Foreskin keratinocyte (primary cell): ENCODE measurements at places on chromosomes 11 and 22.

DNA sequence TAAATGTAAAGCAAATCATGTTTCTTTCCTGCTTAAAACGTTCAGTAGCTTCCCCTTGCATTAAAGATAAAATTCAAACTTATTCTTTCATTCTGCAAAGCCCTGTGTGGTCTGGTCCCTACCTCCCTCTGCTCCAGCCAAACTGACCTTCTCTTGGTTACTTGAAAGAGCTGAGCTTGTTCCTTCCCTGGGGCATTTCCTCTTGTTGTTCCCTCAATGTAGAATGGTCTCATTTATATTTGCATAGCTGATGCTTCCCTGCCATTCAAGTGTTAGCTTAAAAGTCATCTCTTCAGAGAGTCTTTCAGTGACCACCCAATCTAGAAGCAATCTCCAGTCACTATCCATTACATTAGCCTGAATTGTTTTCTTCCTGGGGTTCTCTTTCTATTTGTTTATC lies 1618.5 kb upstream of the TENM4 start:
- DNase-seq: no peak

DNA sequence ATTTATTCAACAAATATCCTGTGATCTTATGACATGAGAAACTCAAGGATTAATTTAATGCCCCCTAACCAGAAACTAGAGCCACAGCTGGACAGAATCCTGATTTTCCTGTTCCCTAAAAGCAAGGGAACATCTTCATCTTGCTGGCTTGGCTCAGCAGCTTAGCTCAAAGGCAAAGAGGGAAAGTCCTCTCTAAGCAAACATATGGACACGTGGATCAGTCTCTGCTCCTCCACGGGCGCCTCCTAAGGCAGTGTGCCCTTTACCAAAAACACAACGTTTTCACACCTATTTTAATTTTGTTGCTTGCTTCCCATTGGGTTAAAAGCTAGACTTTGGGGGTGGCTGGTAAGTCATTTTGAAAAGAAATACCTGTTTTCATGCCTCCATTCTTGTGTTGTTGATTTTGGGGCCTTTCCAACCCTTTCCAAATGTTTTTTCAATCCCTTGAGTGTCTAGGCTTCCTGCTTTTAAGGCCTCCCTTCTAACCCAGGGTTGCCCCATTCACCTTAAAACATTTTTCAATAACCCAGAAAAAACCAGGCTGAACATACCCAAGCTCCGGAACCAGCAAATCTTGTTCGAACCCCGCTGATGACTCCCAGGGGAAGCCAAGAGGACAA lies 15.5 kb downstream of the SLC1A2 start:
- no peak for DNase-seq

- no peak for DNase-seq
These were observed 182.0 kb downstream of the LUZP2 start for GRCh38 chr11:24678703-24679348.

GRCh38 chr11:58830673-58831301 lies 13.7 kb downstream of the GLYATL2 start:
- no peak for DNase-seq

- DNase-seq: no peak
These were observed 23.1 kb upstream of the FZD4 start for GRCh38 chr11:86978247-86978646.

DNA sequence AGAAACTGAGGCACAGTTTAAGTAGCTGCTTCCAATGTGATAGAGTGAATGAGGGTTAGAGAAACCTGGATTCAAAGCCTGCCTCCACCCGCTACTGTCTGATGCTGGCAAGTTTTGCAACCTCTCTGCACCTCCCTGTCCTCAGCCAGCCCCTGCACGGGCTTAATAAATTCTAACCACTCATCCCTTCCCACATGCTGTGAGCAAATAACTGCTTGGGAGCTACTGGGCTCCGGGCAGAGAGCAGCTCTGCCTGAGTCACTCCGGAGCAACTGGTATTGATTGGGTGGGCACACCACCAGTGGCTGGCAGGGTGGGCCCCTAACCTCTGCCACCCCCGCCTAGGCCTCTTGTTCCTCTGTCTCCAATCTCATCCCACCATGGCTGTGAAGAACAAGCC lies 104.3 kb upstream of the SYT13 start:
- no peak for DNase-seq

DNA sequence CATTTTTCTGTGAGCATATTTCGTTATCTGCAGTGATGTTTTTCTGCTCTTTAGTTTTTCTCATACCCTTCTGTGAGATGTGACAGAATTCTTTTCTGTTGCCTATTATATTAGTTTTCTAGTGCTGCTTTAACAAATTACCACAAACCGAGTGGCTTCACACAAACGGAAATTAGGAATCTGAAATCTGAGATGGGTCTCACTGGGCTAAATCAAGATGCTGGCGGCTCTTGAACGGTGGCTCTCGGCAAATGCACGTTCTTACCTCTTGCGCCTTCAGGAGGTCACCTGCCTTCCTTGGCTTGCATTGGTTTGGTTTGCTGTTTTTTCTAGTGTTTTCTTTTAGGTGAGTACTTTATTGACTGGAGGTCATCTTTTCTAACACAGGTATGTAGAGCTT lies 13.0 kb downstream of the ZBED4 start:
- DNase-seq: no peak

DNA sequence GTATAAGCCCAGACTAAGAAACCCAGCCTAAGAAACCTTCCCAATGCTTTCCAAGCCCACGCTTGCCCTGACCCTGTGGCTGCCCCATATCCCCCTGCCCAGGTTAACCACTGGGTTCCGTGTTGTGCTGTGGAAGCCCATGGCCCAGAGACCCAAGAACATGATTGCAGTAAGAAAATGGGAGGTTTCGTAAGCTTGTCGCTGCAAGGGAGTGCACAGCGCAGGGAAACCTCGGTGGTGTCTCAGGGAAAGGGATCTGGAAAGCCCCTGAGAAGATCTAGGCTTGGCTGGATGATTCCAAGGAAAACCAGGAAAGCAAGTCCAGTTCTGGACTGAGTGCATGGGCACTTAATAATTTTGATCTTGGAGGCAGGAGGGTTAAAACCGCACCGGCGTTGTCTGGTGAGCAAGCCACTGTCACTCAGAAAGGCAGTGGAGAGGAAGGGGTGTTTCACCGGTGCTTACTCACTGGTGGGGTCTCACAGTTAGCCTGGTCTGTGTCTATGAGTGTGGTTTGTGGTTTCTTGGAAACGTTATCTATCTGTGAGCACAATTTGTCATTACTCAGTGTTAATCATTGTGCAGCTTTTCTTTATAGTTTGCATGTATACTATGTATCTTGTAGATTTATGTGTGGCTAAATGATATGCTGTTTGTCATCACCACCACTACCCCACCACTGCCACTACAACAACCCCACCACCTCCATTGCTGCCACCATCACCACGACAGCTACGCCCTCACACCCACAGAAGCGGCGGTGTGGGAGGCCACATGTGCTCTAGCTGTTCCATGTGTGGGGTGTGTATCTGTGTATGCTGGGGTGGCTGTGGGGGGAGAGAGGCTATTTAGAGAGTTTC lies 53.3 kb upstream of the PRDM11 start:
- DNase-seq: peak; percentile 66

- DNase-seq: peak; percentile 94
These were observed 69.5 kb downstream of the C11orf91 start for GRCh38 chr11:33630936-33631748.

- no peak for DNase-seq
These were observed 61.8 kb downstream of the PIK3C2A start for GRCh38 chr11:17145972-17146371.

DNA sequence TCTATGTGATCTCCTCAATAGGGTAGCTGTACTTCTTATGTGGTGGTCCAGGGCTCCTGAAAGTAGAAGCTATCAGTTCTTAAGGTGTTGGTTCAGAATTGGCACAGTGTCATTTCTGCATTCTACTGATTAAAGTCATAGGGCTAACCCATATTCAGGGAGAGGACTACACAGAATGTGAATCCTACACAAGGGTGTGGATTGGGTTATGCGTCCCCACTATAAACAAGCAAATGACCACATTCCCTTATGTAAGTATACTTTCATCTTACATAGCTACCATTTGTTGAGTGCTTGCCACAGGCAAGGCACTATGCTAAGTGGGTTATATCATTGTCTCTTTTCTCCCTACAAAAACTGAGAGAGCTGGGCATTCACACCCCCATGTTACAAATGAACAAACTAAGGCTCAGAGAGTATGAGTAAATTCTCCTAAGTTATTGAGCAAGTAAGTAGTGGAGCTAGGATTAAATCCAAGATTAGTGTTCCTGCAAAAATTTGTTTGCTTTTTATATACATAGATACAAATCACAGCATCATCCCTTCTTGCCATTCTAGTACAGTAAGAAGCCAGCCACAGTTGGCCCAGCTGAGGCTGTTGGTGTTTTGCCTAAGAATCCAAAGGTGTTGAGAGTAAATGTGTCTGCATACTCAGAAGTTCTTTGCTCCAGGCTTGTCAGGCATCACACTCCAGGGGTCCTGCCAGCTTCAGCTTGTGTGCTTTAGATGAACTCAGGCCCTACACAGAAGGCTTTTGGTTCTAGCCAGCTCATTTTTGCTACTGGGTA lies 157.8 kb downstream of the KIF18A start:
- no peak for DNase-seq
